ENCODE measurements at places on chromosomes 13 and 19.
A peak's percentile ranks its signal among the peaks of the same experiment; 100 is the strongest.

DNA sequence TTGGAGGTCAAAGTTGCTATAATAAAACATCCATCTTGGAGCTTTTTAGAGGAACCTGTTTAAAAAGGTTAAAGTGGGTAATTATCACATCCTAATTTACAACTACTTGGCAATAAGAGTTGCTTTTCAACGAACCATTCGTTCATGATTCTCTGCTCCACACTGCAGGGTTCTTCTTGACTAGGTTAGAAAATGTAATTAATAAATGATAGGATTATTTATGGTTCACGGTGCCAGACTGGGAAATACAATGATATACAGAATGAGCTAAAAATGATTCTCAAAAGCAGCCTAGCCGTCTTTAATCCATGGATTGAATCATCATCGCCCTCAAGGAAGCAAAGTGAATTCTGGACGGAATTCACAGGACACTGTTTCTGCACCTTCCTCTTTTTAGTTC lies 291.2 kb downstream of the TEX29 start:
- no peak for DNase-seq

GRCh38 chr19:29606420-29606747 lies 301 bp downstream of the POP4 start:
- no peak for DNase-seq

- no peak for DNase-seq
Measured at GRCh38 chr13:49052813-49053212, 77.1 kb downstream of the FNDC3A start.

- DNase-seq, result no peak
Measured at GRCh38 chr13:55091172-55091571, 2049.5 kb upstream of the PRR20A start.

DNA sequence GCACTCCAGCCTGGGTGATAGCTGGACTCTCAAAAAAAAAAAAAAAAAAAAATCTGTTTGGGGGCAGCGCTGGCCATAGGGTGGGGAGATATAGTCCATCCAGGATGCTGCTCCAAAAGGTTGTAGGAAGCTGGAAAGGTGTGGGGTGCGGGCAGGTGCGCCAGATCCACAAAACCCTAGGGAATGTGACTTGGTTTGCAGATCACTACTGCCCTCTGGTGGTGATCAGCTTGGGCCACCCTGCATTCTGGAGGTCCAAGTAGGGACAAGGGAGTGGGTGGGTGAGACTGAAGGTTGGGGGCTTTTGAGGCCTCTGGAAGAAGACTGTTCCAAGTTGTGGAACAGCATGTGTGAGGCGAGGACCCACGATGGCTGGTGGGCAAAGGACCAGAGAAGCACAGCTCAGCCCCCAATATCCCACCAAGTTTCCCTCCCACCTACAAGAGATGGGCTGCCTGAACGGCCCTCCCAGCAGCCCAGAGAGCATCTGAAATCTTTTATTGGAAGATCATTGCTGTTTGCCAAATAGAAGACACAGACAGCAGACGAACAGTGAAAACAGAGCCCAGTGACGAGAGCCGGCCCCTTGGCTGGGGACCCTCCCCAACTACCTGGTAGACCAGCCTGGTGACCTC lies 10.4 kb upstream of the TYK2 start:
- peak; percentile 64 for DNase-seq

GRCh38 chr13:46181840-46182490 lies at the start of gene LCP1:
Gene LCP1, minus strand, starts transcription at chr13:46182177. Its CDS starts 22,515 bp downstream, at chr13:46159662.
- no peak for DNase-seq

GRCh38 chr13:97240788-97241734 lies 18.9 kb downstream of the MBNL2 start:
- DNase-seq, result no peak

DNA sequence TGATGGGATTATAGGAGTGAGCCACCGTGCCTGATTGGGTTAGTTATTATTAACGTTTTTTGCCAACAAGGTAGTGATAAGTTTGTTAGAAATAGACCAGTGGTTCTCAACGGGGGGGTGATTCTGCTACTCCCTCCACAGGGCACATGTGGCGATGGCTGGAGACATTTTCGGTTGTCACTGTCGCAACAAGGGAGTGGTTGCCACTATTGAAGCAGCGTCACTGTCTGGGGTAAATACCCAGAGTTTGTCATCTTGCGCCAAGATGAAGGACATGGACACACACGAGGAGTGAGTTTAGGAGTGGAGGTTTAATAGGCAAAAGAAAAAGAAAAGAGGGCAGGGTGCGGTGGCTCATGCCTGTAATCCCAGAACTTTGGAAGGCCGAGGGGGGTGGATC lies 18.9 kb downstream of the ADGRE3 start:
- DNase-seq, result no peak

- DNase-seq, result no peak
Measured at GRCh38 chr13:113064534-113065405, 40.8 kb upstream of the F7 start.

DNA sequence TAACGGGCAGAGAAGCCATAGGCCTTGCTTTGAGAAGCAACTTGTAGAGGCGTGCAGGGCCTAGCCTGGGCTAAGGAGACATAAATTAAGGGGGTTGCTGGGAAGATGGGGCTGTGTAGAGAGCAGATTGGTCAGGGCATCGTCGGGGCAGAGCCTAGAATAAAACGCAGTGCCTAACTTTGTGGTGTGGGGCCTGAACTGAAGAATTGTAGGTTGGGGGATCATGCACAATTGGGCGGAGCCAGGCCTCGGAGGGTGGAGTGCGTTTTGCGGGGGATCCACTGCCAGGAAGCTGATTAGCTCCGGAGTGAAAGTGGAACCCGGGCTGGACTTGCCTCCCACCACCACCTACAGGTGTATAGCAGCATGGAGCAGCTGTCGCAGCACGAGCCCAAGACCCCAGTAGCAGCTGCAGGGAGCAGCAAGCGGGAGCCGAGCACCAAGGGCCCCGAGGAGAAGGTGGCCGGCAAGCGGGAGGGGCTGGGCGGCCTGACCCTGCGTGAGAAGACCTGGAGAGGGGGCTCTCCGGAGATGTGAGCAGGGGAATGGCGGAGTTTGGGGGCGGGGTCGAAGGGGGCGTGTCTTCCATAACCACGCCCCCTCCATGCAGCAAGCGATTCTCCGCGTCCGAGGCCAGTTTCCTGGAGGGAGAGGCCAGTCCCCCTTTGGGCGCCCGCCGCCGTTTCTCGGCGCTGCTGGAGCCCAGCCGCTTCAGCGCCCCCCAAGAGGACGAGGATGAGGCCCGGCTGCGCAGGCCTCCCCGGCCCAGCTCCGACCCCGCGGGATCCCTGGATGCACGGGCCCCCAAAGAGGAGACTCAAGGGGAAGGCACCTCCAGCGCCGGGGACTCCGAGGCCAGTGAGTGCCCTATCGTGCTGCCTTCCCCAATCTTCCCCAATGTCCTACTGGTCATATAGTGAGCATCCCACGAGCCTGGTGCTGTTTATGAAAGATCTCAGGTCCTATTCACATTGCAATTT lies 13.8 kb downstream of the DNASE2 start:
- no peak for DNase-seq

DNA sequence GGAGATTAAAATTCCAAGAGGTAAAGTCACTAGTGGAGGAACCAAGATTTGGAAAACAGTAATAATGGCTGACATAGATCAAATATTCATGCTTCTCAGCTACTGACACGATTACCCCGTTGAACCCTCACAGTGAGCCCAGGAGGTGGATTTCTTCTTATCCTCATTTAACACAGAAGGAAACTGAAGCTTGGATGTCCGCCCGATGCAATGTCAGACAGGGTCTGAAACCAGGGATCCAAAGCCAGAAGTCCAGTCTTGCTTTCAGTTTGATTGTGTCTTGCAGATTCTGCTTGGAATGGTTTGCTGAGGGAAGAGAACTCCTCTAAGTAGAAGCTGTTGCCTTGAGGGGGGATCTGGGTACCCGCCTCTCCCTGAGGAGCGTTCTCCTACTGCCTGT lies 404.7 kb downstream of the KCNRG start:
- no peak for DNase-seq

DNA sequence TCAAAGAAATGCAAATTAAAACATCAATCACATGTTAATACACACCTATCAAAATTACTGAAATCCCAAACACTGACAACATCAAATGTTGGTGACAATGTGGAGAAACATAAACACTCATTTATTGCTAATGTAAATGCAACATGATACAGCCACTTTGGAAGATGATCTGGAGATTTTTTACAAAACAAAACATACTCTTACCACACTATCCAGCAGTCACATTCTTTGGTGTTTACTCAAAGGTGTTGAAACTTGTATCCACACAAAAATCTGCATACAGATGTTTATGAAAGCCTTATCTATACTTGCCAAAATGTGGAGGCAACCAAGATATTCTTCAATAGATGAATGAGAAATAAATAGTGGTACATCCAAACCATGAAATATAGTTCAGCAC lies 1219.5 kb upstream of the PCDH20 start:
- no peak for DNase-seq

DNA sequence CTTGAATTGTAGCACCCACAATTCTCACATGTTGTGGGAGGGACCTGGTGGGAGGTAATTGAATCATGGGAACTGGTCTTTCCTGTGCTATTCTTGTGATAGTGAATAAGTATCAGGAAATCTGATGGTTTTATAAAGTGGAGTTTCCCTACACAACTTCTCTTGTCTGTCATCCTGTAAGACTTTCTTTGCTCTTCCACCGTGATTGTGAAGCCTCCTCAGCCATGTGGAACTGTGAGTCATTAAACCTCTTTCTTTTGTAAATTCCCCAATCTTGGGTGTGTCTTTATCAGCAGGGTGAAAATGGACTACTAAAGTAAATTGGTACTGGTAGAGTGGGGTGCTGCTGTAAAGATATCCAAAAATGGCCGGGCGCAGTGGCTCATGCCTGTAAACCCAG lies 215.6 kb downstream of the LIG4 start:
- DNase-seq, result no peak

GRCh38 chr13:56755181-56755935 lies 385.4 kb upstream of the PRR20A start:
- DNase-seq, result no peak

DNA sequence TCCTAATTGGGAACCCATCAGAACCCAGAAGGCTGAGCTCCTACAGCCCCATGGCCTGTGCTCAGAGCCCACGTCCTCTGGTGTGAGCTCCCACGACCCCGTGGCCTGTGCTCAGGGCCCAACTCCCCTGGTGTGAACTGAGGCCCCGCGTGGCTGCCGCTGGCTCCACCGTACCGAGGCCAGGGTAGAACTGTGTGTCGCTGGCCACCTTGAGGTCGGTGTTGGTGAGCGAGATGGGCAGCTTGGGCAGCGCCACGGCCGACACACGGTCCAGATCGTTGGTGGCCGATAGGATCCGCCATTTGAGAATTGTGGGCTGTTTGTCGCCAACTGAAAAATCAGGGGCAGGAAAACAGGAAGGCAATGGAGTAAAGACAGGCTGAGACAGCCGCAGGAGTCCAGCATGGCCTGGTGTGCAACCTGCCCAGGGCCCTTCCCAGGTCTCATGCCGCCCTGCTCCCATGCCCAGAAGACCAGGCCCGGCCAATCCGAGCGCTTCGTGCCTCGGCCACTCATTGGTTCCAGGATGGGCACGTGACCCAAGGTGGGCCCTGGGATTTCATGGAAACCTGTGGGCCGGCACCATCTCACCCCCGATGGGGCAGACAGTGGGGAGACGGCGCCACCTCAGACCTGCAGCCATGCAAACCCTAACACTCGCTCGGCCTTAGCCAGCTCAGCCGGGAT lies 11.5 kb downstream of the MED16 start:
- no peak for DNase-seq

- DNase-seq, result no peak
Measured at GRCh38 chr19:40257096-40257517, 28.0 kb downstream of the AKT2 start.

DNA sequence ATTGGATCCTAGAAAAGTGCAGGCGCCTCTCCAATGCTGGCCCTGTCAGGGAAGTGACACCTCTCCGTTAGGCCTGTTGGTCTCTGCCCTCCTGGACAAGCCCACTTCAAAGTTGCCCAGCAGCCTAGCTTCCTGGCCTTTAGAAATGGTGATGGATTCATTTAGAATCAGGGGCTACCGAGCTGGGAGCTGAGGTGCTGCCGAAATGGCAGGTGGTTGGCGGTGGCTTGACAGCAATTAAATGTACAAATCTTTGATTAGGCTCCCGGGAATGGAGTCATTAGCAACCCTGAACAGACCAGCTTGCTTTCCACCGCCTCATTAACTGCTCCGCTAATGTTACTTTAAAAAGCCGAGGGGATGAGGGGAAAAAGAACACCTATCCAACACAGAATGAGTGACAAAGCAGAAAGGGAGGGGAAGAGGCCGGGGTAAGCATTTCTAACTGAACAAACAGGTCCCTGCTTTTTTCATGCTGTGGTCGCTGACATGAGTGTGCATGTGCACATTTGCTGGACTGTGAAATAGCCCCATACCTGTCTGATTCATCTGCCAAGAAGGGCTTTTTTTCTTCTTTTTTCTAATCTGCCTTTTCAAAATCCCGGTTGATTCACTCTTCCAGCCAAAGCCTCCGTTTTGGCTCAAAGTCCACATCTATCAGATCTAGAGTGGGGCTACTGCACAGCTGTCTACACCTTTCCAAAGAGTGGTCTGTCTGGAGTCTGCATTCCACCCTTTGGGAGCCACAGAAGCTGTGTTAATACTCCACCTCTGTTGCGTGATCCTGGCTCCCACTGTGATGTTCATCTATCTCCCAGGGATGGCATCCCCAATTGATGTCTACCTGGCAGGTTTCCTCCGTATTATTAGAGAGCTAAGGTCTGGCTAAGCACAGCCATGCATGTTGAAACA lies 431.9 kb downstream of the COG6 start:
- no peak for DNase-seq

DNA sequence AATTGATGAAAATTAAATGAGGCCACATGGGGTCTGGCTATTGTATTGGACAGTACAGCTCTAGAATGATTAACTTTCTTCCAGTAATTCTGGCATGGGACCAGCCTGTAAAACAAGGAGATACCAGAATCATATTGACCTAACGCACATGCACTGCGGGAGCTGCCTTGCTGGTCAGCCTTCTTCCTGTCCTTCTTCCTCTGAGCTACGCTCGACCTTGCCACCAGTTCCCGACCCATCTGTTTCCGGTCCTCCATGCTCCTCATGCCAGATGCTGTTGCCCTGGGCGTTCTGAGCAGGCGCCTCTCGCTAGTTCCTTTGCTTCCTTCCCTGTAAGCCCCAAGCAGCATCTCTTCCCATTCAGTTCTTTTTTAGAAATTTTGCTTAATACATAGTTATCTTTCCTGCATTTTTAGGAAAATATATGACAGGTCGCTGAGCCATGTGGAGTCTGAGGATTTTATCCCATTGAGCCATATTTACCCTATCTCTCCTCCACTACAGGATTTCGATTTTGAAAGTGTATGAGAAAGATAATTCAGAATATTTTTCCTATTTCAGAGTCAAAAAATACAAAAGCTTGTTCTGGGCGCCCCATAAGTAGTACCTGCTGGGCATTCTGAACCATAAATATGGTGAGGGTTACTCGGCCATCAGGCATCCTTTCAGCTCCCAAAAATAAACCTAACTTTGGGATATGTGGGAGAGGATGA lies 38.6 kb downstream of the TNFRSF19 start:
- no peak for DNase-seq

GRCh38 chr13:110265682-110266430 lies 41.1 kb downstream of the COL4A1 start:
- no peak for DNase-seq

DNA sequence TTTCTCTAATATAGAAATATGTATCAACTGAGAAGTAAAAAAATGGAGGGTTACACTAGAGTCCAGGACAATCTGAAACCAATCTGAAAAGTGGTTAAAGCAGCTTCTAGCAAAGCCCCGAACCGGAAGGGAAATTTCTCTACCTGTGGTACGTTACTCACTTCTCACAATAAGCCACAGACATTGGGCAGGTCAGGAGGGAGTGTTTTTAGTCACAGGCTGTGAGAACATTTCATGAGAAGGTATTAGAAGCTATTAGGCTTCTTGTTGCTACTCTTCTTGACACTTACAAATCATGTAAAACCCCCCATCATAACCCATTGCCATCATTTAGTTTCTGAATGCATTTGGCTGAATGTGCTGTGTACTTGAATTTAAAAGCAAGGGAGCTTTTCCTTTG lies 120.9 kb downstream of the NUFIP1 start:
- no peak for DNase-seq
